ENCODE measurements at places on chromosomes 6 and 20. TPM values are rescaled to one million over a fixed set of nuclear protein-coding genes. Genes with fewer than 3 reads are reported as not detected.

GRCh38 chr6:63307581-63308246 is 12.1 kb downstream of the LGSN start:
- H3K4me3 ChIP-seq = no peak overlapping the region
- H3K27me3 ChIP-seq = no peaks in the 10 kb centered on the region
- no peaks in the 10 kb centered on the region for H3K36me3 ChIP-seq
- H3K4me1 ChIP-seq = no peaks in the 10 kb centered on the region

- H3K27me3 ChIP-seq = no peaks in the 10 kb centered on the region
- H3K36me3 ChIP-seq = no peaks in the 10 kb centered on the region
- peaks cover 57% of the 10 kb centered on the region for H3K4me1 ChIP-seq
- DNase-seq = no peak
Observed at GRCh38 chr6:15249371-15250019, 3.6 kb downstream of the JARID2 start.

DNA sequence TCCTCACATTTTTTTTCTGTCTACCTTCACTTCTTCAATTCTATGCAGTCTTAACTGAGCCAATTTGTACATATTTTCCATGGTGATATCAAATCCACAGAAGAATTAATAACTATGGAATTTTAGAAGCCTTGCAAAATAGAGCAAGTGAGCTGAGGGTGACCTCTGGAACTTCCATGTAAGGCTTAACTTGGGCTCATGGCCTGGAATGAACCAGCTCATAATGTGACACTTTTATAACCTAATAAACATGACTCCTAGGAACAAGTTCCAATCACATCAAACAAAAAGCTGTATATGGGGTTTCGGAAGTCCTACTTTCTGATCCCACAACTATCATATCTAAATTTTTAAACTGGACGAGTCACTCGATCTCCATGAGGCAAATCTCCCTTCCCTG is 232.4 kb downstream of the FOXA2 start:
- peaks cover 18% of the 10 kb centered on the region for H3K27me3 ChIP-seq
- no peak overlapping the region for H3K4me3 ChIP-seq
- no peaks in the 10 kb centered on the region for H3K36me3 ChIP-seq
- H3K4me1 ChIP-seq = no peaks in the 10 kb centered on the region
- H3K27ac ChIP-seq = no peak overlapping the region

DNA sequence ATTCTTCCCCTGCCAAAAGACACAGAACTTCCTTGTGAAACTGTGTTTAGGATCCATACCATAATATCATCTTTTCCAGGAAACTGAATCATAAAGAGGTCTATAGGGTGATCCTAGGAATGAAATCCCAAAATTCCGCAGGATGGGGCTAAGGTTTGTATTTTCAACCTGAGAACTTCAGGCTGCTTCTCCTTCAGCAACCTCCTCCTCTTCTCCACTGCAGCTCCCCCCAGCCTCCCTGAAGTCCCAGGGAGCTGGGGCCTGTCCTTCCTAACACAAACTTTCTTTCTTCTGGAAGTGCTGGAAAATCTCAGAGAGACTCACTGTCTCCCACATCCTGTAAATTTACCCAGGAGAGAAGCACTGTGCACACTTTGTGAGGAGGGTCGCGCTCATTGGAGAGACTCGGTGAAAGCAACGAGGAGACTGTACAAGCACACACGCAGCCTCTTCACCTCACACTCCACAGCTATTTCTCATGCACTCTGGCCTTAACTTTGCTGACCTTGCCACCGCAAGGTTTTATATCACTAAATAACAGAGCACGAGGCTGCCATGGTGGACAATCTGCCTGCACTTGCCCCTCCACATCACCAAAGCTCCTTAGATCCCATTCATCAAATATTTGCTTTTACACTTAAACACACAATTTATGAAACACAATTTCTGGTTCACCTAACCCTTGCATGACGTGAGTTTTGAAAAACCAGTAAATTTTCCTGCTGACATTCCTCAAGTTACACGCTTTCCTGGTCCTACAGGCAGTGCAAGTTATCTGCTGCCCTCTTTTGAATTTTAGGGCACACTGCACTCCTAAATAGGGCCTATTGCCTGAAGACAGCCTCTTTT is 14.3 kb downstream of the ID4 start:
- no peak for DNase-seq
- peak overlapping the region; percentile 18 for H3K27ac ChIP-seq
- H3K4me3 ChIP-seq = no peak overlapping the region
- H3K36me3 ChIP-seq = no peaks in the 10 kb centered on the region

- no peaks in the 10 kb centered on the region for H3K4me1 ChIP-seq
- DNase-seq = no peak
- H3K36me3 ChIP-seq = no peaks in the 10 kb centered on the region
- H3K4me3 ChIP-seq = no peak overlapping the region
Observed at GRCh38 chr6:117463762-117464665, 18.5 kb upstream of the DCBLD1 start.

The FAM209B gene
- not detected for total RNA-seq

- H3K36me3 ChIP-seq = no peaks in the 10 kb centered on the region
- H3K27ac ChIP-seq = no peak overlapping the region
- H3K4me3 ChIP-seq = no peak overlapping the region
- H3K27me3 ChIP-seq = no peaks in the 10 kb centered on the region
- H3K4me1 ChIP-seq = no peaks in the 10 kb centered on the region
Observed at GRCh38 chr6:9087470-9087869, 652.1 kb upstream of the SLC35B3 start.

DNA sequence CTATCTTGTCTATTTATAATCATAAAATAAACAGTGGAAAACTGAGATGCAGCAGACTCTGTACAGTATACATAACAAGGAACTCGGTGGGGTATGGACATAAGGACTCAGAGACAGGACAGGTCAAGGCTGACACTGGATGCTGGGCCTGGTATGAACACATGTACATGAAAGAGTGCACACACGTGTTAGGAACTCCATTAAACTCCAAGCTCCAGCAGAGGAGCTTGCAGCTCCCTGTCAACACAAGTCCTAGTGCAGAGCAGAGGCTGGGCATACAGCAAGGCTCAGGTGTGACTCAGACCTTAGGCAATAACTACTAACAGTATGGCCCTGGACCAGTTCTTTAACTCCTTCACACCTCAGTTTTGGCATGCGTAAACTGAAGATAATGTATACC is 17.1 kb downstream of the NAPB start:
- no peak for DNase-seq
- H3K4me3 ChIP-seq = no peak overlapping the region
- peaks cover 4% of the 10 kb centered on the region for H3K36me3 ChIP-seq
- no peaks in the 10 kb centered on the region for H3K27me3 ChIP-seq
- peaks cover 16% of the 10 kb centered on the region for H3K4me1 ChIP-seq

The TUBB2B gene
- total RNA-seq = 19.3 TPM

GRCh38 chr6:89530982-89531381 is 98.0 kb downstream of the ANKRD6 start:
- no peak overlapping the region for H3K27ac ChIP-seq
- no peak for DNase-seq
- H3K36me3 ChIP-seq = no peaks in the 10 kb centered on the region
- no peaks in the 10 kb centered on the region for H3K4me1 ChIP-seq
- H3K27me3 ChIP-seq = no peaks in the 10 kb centered on the region

GRCh38 chr6:40350747-40351217 is 236.4 kb downstream of the LRFN2 start:
- no peak overlapping the region for H3K4me3 ChIP-seq
- peaks cover 4% of the 10 kb centered on the region for H3K27me3 ChIP-seq

- peak; percentile 92 for DNase-seq
- H3K4me3 ChIP-seq = peak overlapping the region; percentile 82
- peaks cover 31% of the 10 kb centered on the region for H3K4me1 ChIP-seq
- H3K27me3 ChIP-seq = no peaks in the 10 kb centered on the region
- H3K27ac ChIP-seq = peak overlapping the region; percentile 62
- H3K36me3 ChIP-seq = no peaks in the 10 kb centered on the region
Observed at GRCh38 chr6:167826230-167826895, 348 bp upstream of the AFDN start.

- H3K4me3 ChIP-seq = no peak overlapping the region
- no peak overlapping the region for H3K27ac ChIP-seq
- no peak for DNase-seq
- no peaks in the 10 kb centered on the region for H3K36me3 ChIP-seq
- H3K4me1 ChIP-seq = peaks cover 59% of the 10 kb centered on the region
Observed at GRCh38 chr6:149331043-149331807, 13.7 kb downstream of the TAB2 start.

The TNXB gene
- total RNA-seq = 29.1 TPM

GRCh38 chr6:106003268-106003987 is 82.7 kb upstream of the PRDM1 start:
- H3K4me3 ChIP-seq = no peak overlapping the region
- no peaks in the 10 kb centered on the region for H3K4me1 ChIP-seq
- H3K27ac ChIP-seq = no peak overlapping the region
- H3K36me3 ChIP-seq = no peaks in the 10 kb centered on the region
- H3K27me3 ChIP-seq = no peaks in the 10 kb centered on the region

The PI16 gene
- 2.8 TPM for total RNA-seq

GRCh38 chr6:135640048-135640447 is 142.5 kb upstream of the AHI1 start:
- no peaks in the 10 kb centered on the region for H3K36me3 ChIP-seq
- no peak overlapping the region for H3K27ac ChIP-seq

DNA sequence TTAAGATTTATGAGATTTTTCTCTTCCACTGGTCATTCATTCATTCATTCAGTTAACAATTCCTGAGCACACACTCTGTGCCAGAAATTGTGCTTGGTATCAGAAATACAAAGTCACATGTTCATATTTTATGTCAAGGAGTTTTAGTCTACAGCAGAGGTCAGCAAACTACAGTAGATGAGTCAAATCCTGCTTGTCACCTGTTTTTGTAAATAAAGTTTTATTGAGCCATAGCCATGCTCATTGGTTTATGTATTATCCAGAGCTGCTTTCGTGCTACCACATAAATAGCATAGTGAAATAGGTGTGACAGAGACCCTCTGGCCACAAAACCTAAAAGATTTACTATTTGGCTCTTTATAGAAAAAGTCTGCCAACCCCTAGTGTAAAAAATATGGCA is 46.8 kb downstream of the THEMIS start:
- no peak overlapping the region for H3K4me3 ChIP-seq
- DNase-seq = no peak
- H3K4me1 ChIP-seq = no peaks in the 10 kb centered on the region
- no peaks in the 10 kb centered on the region for H3K27me3 ChIP-seq
- no peak overlapping the region for H3K27ac ChIP-seq

GRCh38 chr6:125236536-125237327 is 65.0 kb downstream of the HDDC2 start:
- H3K27me3 ChIP-seq = no peaks in the 10 kb centered on the region
- H3K4me1 ChIP-seq = peaks cover 10% of the 10 kb centered on the region
- DNase-seq = no peak
- no peak overlapping the region for H3K4me3 ChIP-seq
- H3K27ac ChIP-seq = no peak overlapping the region

The SALL4 gene
- 0.08 TPM for total RNA-seq

DNA sequence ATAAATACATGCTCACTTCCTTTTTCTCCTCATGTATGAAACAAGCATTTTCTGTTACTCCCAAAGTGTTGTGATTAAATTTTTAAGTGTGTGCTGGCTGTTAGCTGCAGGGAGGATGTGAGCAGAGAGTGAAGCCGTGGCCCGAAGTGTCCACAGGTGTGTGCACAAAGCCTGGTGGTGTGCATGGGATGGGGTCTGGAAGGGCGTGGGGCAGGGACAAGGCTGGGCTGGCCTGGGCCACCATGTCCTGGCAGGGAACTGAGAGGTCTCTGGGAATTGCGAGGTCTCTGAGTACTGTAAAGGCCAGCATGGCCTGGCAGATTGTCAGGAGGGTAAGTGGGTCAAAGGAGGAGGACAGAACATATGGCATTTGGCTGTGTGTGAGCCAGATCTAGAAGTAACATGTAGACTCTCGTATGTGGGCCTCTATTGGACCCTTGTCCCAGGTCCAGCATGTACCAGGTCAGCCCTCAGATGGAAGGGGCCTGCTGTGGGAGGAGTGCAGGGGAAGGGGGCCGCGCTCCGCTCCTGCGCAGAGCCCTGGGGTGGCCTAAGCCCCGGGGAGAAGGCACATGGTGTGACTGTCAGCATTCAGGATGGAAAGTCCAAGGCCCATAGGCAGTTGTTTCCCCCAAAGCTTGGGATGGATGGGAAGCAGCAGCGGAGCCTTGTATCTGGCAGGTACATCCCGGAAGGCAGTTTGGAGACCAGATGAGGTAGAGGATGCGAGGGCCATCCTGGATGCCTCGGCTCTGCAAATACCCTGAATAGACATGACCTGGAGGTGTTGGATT is 45.1 kb upstream of the PHACTR3 start:
- H3K27me3 ChIP-seq = peaks cover 22% of the 10 kb centered on the region
- H3K36me3 ChIP-seq = no peaks in the 10 kb centered on the region
- no peak for DNase-seq
- H3K4me1 ChIP-seq = peaks cover 6% of the 10 kb centered on the region
- no peak overlapping the region for H3K27ac ChIP-seq

DNA sequence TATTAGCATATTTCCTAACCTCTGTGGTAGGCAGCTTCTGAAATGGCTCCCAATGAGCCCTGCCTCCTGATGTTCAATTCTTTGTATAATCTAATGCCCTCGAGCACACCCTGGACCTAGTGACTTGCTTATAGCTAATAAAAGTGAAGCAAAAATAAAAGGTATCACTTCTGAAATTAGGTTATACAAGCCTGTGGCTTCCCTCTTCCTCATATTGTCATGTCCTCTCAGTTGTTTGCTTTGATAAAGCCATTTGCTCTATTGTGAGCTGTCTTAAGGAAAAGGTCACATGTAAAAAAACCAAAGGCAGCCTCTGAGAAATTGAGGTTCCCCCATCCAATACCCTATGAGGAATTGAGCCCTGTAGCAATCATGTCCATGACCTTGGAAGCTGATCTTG is 442.1 kb upstream of the ADGRB3 start:
- H3K27me3 ChIP-seq = no peaks in the 10 kb centered on the region

The CLPSL2 gene
- not detected for total RNA-seq

DNA sequence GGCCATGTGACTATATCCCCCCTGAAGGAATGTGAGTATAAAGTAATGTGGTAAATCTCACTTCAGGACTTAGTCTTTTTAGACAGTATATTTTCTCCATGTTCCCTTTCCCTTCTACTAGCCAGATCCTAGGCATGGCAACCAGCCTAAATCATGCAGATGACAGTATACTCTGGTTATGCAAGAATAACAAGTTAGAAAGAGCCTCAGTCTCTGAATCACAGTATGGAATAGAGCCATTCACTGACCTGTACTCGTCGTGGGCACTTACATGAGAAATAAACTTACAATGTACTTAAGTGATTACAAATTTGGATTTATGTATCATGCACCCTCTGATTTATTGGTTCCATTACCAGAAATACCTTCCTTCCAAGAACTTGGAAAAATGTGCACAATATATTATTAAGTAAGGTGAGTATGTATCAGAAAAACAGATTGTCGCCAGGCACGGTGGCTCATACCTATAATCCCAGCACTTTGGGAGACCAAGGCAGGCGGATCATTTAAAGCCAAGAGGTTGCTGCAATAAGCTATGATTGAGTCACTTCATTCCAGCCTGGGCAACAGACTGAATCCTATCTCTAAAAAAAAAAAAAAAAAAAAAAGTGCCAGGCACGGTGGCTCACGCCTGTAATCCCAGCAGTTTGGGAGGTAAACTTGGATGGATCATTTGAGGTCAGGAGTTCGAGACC is 25.1 kb upstream of the FAM8A1 start:
- no peak overlapping the region for H3K27ac ChIP-seq
- no peak for DNase-seq
- H3K36me3 ChIP-seq = no peaks in the 10 kb centered on the region
- H3K4me3 ChIP-seq = no peak overlapping the region
- peaks cover under 1% of the 10 kb centered on the region for H3K4me1 ChIP-seq

- no peaks in the 10 kb centered on the region for H3K4me1 ChIP-seq
- no peak for DNase-seq
- no peak overlapping the region for H3K27ac ChIP-seq
- no peak overlapping the region for H3K4me3 ChIP-seq
- H3K27me3 ChIP-seq = no peaks in the 10 kb centered on the region
Observed at GRCh38 chr20:42634156-42634555, 555.5 kb downstream of the PTPRT start.

GRCh38 chr20:53748821-53749421 is 155.3 kb upstream of the ZNF217 start:
- no peak for DNase-seq
- H3K4me1 ChIP-seq = peaks cover 40% of the 10 kb centered on the region
- H3K27me3 ChIP-seq = no peaks in the 10 kb centered on the region
- no peak overlapping the region for H3K27ac ChIP-seq
- H3K4me3 ChIP-seq = no peak overlapping the region
- H3K36me3 ChIP-seq = no peaks in the 10 kb centered on the region
